ENCODE measurements at places on chromosomes 16 and 17.

DNA sequence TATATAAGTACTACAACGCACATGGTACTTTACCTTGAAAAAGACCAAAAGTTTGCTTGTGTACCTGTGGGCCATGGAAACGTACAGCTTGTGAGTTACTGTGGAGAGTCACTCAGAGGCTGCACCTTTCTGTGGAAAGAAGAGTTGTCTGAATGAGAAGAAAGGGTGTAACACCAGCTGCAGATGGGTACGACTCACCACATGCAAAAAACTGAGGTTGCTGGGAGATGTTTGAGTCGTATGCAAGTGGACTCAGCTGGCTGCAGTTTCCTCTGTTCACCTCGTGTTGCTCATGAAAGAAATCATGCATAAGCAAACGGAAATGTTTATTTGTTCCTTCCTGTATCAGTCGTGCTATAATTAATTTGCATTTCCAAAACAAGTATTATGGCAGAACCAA lies 22.4 kb upstream of the DYNLRB2 start:
- peak; percentile 50 for DNase-seq

GRCh38 chr17:80755650-80756405 lies 211.2 kb downstream of the RPTOR start:
- DNase-seq = no peak

- DNase-seq = no peak
Observed at GRCh38 chr16:53734908-53735307, 31.0 kb downstream of the FTO start.

DNA sequence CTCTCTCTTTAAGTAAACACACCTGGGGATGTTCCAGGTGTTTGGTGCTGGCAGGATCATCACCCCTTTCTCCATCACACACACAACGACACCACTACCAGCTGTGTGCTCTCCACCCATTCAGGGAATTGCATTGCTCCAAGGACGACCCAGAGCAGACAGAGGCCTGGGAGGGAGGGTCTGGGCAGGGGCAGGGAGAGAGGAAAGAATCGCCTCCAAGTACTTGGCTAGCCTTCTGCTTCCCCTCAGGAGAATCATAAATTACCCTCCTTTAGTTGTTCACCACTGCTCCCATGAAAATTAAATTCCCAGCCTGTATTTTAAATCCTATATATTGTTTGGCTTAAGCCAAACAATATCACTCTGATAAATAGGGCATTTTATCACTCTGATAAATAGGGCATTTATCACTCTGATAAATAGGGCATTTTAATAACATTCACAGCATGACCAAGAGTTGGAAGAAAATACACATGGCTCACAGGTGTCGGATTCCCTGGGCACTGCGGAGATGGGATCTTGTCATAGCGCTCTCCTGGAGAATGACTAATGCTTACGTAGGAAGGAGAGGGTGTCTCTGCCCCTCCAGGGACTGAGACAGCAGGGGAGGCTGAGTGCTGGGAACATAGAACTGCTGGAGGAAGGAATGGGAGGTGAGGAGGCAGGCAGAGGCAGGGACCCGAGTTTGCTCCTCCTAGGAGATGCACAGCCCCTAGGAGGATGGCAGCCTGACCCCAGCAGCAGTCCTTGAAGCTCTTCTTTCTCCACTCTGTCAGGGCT lies 673.6 kb downstream of the HS3ST4 start:
- no peak for DNase-seq

- no peak for DNase-seq
Observed at GRCh38 chr17:77492446-77493237, 351.9 kb downstream of the SEC14L1 start.

- DNase-seq = no peak
Observed at GRCh38 chr16:23754594-23755483, at the start of gene CHP2. Gene CHP2, plus strand, starts transcription at chr16:23755026. Its CDS starts 24 bp downstream, at chr16:23755050.

DNA sequence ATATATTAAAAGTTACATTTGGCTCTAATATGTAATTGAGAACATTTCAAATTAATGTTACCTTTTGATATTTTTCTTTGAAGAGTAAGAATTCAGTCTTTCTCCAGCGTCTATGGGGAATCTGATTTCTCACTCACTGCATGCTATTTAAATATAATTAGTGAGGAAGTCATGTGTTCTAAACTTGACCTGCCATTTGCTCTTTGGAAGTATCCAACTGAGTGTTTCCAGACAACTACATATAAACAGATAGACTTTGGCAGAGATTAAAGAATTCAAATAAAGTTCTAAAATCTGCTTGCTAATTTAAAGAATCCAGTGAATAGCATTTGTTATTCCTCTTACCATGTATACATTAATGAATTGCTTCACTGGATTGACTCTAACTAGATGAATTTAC lies 23.5 kb downstream of the OMG start:
- no peak for DNase-seq

- DNase-seq = no peak
Observed at GRCh38 chr17:34257299-34257985, 2.4 kb downstream of the CCL2 start.

DNA sequence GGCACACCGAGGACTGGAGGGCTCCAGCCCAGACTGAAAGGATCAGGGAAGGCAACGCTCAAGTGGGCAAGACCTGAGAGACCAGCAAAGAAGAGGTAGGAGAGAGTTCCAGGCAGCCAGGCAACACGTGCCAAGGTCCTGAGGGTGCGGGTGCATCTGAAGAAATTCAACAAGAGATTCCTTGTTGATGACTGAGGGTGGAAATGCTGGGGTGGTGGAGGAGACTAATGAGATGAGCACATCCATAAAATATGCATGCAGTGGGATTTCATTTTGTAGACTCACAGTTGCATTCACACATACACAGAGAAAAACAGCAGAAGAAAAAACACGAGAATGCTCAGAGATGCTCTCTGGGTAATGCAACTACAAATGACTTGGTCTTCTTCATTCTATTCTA lies 154.8 kb upstream of the FOXF1 start:
- no peak for DNase-seq

DNA sequence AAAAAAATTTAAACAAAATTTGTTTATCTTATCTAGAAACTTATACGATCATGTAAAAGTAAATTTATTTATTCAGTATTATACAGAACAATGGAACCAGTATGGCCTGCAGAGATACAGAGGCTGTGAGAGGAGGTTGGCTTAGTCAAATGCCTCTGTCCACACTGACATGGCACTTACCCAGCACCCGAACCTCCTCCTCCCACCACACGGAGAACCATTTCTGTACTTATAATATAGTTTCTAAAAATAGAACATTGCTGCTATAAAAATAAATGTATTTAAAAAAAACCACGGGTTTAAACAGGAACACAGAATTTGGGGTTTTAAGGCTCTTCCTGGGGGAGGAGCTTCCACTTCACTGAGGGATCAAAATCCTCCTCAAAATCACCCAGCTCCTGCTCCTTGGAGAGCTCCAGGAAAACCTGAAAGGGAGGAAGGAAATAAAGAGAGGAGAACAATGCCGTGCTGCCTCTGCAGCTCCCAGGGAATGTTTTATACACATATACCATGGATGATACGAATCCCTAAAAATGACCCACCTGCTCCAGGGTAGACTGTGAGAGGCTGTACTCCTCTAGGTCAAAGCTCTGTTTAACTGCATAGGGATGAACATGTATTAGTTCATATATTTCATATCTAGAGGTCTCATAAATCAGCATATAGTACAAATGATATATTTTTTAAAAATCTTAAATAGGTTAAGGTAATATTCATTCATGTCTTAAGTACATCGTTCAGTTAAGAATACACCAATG lies 87.3 kb downstream of the ABCA8 start:
- DNase-seq = no peak

DNA sequence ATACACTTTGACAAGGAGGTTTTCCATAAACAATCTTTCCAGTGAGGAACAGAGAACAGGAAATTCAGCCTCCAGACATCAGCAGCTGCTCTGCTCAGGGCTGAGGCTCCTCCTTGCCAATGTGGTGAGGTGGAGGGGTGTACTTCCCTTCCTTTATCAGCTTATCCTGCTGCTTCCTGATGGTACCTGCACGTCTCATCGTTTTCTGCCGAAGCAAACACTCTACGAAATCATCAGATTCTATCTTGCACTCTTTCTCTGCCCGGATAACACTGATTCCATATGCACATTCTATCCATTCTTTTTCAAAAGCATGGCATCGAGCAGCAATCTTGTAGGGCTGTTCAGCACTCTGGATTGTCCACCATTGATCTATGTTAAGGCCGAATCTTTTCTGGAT lies 15.4 kb upstream of the SEZ6 start:
- DNase-seq = no peak

GRCh38 chr17:61383689-61384201 lies 15.9 kb upstream of the TBX2 start:
- DNase-seq = no peak

DNA sequence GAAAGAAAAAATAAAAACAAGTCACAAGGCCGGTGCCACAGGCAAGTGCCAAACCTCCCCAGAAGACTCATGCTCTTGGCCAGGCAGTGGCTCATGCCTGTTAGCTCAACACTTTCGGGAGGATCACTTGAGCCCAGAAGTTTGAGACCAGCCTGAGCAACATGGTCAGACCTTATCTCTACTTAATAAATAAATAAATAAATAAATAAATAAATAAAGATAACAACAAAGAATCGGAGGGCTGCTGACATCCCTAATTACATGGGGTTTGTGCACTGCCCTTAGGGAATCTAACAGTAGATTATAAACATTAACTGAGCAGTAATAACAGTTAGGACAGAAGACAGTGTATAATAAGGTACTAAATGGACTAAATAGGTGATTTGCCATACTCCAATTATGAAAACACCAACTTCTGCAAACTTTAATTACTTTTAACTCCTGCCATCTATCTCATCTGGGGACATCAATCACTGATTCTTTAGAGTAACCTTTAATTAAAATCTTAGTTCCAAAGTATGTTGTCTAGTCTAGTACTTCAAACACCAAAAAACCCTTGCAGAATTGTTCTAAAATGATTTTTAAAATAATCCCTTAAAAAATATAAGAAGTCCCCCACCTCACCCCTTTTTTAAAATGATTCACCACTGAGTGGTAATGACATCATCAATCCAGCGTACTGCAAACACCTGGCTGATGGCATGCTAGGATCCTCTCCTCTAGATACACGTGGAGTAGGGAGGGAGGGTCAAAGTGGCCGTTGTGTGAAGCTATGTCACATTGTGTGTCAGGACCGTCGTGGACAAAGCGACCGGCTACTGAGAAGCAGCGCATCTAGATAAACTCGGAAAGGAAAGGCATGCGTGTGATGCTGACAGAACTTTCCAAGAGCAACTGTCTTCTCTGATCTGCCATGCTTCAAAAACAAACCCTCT lies 28.5 kb downstream of the CYTH1 start:
- DNase-seq = no peak

DNA sequence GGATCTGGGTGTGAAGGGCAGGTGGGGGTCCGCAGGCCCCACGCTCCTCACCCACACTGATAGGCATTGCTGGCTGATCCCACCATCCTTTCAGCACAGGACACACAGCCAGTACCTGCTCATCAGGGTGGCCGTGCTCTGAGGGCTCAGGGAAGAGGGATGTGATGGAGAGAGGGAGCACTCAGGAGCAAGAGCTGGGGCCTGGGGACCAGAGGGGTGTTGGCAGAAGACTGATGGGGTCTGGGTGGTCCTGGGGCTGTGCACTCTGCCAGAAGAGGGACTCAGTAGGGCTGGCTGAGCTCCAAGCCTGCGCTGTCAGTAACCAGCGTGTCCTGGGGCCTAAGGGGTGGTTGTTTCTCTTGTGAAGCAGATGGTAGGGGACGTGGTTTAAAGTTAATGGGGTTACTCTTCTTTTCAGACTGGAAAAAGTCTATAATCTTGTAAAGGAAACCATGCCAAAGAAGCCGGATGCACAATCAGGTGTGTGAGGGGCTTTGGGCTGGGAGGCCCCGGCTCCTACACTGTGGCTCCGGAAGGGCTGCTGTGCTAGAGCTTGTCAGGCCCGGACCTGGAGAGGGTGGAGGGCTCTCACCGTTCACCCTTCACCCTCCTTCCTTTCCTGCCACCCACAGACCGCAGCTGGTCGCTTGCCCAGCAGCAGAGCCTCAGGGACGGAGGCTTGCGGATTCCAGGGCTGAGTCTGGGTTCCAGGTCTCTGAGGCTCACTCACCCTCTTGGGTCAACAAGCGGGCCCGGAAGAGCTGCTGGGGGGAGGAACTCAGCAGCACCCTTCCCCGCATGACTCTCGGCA lies 27.8 kb downstream of the POLR3E start:
- no peak for DNase-seq

DNA sequence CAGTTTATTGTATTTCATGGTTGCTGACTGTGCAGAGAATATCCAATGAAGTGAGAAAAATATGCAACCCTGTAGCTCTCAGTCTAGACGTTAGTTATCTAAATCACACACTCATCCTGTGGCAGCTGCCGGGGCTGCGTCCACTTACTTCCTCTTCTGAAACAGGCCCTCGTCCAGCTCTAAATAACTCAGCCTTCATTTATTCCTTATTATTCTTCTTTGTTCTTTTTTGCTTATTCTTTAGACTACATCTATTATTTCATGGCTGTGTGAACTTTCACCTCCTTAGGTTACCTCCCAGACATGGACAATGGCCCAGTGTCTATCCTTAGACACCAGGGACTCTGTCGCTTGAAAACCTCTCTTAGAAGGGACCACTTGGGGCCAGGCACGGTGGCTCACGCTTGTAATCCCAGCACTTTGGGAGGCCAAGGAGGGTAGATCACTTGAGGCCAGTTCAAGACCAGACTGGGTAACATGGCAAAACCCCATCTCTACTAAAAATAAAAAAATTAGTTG lies 3.4 kb upstream of the THUMPD1 start:
- DNase-seq = no peak

- DNase-seq = no peak
Observed at GRCh38 chr16:87560428-87561199, 41.7 kb upstream of the JPH3 start.

GRCh38 chr17:80394629-80395216 lies 20.2 kb upstream of the ENDOV start:
- no peak for DNase-seq

- DNase-seq = no peak
Observed at GRCh38 chr17:75488693-75489510, 26.4 kb downstream of the CASKIN2 start.

DNA sequence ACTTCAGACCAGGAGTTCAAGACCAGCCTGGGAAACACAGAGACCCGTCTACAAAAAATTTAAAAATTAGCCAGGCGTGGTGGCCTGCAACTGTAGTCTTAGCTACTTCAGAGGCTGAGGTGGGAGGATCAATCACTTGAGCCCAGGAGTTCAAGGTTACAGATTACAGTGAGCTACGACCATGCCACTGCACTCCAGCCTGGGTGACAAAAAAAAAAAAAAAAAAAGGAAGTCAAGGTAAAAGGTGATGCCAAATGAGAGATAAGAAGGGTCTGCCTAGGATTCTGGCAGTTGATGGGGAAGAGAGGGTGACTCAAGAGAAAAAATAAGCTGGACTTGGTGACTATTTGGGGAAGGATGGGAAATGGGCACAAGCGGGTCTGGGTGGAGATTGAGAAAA lies 32.5 kb downstream of the MYO18A start:
- no peak for DNase-seq

GRCh38 chr16:89422527-89422904 lies 67.8 kb downstream of the ANKRD11 start:
- DNase-seq = no peak

All from natural killer cell (primary cell).